ENCODE measurements at places on chromosomes 1 and 21. TPM values are rescaled to one million over a fixed set of nuclear protein-coding genes. Genes with fewer than 3 reads are reported as not detected.

The FCER1G gene
- 1.3 TPM for total RNA-seq

DNA sequence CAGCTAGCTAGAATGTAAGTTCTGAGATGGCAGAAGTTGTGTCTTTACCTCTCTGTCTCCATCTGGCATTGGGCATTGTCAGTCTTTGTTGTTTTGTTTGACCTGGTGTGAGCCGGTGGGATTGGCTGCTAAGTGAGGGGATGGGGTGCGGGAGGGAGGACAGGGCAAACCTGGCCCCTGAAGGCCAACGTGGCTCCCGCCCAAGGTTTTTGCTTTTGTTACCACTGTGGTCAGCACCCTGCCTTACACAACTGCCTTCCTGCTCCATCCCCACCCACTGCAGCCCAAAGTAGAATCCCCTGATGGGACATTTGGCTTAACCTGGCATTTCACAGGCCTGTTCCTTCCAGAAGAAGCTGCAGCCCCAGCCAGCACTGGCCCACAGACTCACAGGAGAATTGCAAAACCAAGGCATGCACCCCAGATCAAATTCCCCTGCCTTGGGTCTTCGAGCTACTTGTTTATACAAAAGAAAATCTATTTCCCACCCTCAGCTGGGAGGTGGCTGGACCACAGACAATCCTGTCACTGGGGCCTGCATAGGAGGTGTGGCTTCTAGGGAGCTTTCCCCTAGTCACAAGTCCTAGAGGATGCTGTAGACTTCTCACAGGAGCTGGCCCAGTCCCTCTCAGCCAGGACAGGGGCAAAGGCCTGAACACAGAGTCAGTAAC, 147.5 kb downstream of the TRABD2B start:
- no peak for DNase-seq

DNA sequence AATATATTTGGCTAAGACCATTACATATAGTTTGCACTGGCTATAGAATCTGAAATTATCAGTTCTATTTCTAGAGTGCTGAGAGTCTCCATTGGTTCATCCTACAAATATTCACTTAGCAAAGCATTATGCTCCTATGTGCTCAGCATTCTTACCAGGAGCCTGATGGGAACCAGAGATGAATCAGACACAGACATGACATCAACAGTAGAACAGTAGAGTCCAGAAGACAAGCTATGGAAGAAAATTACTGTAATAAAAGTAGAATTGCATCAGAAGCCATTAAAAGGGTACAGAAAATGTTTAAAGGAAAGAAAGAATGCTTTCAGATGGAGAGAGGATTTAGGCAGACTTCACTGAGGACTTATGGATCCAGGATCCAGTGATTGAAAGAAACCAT, 271.7 kb upstream of the SNX7 start:
- DNase-seq, result no peak

GRCh38 chr1:234748066-234748465, 138.1 kb upstream of the IRF2BP2 start:
- DNase-seq, result no peak

The LMX1A gene
- not detected for total RNA-seq

The CD84 gene
- total RNA-seq, result not detected

Data from PC-9 (cell line).